ENCODE measurements at places on chromosomes 2 and 18. TPM values are rescaled to one million over a fixed set of nuclear protein-coding genes. Genes with fewer than 3 reads are reported as not detected.
A peak's percentile ranks its signal among the peaks of the same experiment; 100 is the strongest.

GRCh38 chr2:65350651-65351056, 81.7 kb downstream of the SPRED2 start:
- DNase-seq: no peak

DNA sequence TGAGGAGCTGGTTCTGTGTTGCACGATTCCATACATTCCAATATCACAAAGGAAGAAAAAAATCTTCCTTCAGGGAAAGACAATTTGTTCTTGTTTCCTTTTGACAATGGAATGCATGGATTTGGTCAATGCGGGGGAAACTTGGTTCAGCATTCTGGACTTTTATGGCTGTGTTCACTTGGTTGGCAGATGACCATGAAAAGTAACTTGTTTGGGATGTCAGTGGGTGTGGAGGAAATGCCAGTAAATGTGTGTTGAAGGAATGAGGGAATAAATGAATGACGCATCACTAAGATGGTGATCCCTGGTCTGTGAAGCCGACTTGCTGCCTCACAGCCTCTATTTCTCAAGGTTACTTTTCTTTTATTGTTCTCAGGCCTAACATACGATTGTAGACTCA, 53.7 kb downstream of the THUMPD2 start:
- no peak for DNase-seq

DNA sequence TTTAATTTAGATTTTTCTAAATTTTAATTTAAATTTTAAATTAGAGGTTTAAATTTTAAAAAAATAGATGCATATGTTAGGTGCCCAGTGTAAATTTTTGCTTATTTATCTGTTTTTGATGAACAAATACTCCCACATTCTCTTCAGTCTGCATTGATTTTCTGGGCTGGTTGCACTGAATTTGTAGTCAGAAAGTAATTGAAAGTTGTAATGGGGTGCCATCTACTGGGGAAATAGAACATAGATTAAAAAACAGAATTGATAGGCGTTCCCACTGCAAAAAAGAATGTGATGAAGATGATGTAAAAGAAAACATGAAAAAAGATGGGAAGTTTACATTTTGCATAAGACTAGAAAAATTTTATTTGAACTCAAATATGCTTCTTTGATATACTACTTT, 51.7 kb upstream of the CCDC85A start:
- peak; percentile 23 for DNase-seq

The ATP6V1B1 gene
- polyA plus RNA-seq: 78.8 TPM

The ASXL3 gene
- polyA plus RNA-seq: 6.3 TPM

Data from right renal pelvis (tissue), 4 donors.